ENCODE measurements at places on chromosomes 4 and X.

GRCh38 chr4:76585272-76585671, 150.2 kb downstream of the SHROOM3 start:
- DNase-seq = peak; percentile 38

DNA sequence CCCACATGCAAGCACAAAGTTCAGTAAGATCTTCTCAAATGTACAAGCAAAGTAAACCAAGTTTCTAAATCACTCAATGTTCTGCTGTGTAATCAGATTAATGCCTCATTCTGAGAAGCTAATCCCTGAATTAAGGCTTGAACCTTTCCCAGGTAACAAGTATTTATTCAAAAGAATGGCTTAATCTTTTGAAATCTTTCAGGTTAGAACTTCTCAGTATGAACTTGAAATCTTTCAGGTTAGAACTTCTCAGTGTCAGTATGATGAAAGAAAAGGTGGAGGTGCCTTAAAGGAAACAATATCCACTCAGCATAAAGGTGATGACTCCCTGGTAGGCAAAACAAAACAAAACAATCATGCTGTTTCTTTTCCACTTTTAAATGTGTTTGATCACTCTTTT, 29.0 kb downstream of the TMPRSS11B start:
- DNase-seq = no peak

DNA sequence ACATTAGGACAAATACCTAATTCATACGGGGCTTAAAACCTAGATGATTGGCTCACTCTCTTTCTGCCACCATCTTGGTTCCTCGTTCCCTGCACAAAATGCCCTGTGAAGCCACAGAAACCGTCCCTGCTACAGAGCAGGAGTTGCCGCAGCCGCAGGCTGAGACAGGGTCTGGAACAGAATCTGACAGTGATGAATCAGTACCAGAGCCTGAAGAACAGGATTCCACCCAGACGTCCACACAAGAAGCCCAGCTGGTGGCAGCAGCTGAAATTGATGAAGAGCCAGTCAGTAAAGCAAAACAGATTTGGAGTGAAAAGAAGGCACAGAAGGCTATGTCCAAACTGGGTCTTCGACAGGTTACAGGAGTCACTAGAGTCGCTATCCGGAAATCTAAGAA, 34.3 kb downstream of the TRIM61 start:
- DNase-seq = no peak

DNA sequence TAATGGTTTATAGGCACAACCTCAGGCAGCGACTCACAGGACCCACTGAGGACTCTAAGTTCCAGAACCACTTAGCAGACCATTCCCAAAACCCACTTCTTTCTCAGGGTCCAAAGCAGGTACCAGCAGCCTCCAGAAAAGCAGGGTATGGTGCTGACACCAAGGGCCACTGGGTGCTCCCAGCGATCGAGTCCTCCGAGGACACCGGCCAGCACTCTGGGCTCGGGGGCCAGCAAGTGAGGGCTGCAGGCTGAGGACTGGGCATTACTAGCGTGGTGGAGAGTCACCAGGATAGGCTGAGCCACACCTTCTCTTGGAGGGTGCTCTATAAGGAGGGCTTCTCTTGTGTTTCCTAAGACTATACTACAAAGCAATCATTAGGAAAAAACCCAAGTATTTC, 19.3 kb downstream of the LETM1 start:
- no peak for DNase-seq

GRCh38 chrX:105894721-105895120, 72.4 kb downstream of the NRK start:
- no peak for DNase-seq

- no peak for DNase-seq
Measured at GRCh38 chrX:46673620-46674359, 85.1 kb downstream of the SLC9A7 start.

- no peak for DNase-seq
Measured at GRCh38 chrX:2781698-2782097, 29.9 kb downstream of the XG start.

DNA sequence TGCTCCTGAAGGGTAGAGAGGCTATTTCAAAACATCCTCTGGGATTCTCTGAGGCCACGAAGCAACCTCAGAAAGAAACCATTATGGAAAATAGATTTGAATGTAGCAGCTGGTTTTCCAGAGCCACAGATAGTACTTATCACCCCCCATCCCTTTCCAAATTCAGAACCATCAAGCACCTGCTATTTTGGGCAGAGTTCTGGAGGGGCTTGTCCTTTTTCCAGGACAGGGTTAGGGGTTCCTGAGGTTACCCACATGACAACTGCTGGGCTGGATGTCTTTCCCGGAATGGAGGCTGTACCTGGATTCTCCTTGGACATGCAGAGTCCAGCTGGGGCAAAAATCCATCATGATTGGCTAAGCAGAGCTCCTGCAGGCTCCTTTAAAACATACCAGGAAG, 22.0 kb upstream of the ZXDA start:
- DNase-seq = no peak

- DNase-seq = no peak
Measured at GRCh38 chrX:111505783-111506182, 5.7 kb upstream of the SERTM2 start.

DNA sequence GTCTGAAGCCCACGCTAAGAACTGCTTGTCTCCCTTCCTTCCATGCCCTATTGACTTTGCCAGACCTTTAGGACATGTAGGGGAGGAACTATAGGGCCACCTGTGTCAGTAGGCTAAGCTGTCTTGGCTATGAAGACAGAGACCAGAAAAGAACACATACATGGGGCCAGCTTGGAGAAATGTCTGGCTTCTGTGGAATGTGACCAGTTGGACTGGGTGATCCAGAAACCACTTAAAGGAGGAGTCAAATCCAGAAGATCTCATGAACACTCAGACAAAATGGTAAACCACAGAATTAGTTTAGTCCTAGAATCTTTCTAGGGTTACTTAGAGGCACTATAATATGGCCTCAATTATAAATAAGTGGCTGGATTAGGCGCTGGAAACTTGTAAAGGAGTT, 42.0 kb downstream of the PHKA2 start:
- DNase-seq = no peak

DNA sequence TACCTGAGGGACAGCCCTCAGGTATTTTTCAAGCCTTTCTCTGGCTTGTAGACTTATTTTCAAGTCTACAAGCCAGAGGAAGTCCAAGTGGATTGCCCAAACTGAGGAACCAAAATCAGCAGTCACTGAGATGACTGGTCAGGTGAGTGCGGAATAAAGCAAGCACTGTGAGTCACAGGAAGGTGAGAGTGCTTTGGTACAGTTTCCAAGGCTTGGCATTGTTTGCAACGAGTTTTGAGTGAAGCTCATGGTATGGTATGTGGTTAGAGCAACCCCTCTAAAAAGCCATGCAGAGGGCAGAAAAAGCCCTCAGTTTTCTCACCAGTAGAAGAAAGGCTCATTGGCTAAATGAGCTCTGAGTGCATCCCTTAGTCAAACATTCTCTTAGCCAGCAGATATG, 112.8 kb upstream of the EOLA2 start:
- peak; percentile 61 for DNase-seq

DNA sequence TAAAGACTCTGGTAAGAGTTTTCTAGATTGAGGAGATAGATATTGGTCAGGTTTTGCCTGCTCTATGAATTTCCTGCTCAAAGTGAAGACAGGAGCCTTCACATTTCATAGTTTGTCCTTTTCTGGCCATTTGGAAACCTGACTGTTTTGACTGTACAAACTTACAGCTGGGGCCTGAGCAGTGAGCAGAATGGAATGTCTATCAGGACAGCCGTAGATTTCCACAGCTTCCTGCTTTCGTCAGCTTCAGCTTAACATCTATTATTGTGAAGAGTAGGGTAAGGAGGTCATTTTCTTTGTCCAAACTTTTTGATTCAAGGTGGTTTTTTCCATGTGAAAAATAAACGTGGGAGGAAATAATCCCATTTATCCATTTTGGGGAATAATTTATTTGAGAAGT, 124.3 kb upstream of the DIPK2B start:
- DNase-seq = no peak

- DNase-seq = peak; percentile 50
Measured at GRCh38 chr4:8472689-8473197, 32.2 kb downstream of the TRMT44 start.

- peak; percentile 73 for DNase-seq
Measured at GRCh38 chr4:123545667-123546572, 149.3 kb downstream of the SPRY1 start.

DNA sequence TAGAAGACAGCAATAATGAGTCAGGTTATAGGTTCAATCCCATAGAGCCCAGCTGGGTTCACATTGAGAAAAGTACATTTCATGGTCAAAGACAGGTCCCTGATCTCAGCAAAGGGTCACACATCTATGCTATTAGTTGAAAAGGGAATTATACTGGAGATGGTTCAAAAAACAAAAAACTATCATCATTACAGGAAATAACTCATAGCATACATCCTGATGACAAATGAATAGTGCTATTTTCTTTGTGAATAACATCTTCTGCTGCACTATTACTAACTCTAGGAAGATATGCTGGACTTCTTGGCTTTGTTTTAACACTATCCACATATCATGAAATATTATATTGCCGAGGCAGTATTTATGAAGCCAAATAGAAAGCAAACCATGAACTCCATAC, 202.5 kb upstream of the MAB21L2 start:
- DNase-seq = peak; percentile 6

DNA sequence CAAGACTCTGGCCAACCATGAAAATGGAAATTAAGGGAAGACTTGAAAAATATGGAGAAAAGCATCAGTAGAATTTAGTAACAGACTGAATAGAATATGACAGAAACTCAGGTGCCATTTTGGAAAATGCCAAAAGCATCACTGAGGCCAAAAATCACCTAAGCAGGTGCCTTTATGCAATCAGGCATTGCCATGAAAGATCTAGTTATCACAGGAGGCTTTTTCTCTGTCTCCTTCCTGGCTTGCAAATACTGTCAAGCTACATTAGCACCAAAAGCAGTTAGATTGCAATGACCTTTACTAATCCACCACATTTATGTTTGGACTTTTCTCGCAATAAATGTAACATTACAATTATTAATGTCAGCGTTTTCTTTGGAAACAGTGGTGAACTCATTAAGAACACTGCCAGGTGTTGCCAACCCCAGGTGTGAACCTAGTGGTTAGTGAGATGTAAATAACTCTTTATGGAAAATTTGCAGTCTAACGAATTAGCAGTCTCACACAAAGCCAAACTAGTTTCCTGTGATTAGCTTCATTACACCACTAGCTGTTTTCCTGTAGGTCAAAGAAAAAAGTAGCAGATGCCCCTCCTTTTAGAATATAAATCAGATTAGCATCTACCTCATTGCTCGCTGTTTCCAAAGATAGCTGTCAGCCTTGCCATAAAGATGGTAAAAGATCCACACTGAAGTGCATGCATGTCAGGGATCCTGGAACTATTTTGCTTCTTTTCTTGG, 1568.4 kb upstream of the TENM3 start:
- no peak for DNase-seq

GRCh38 chr4:56129431-56129861, 180.7 kb downstream of the CEP135 start:
- peak; percentile 52 for DNase-seq

- no peak for DNase-seq
Measured at GRCh38 chrX:104122829-104123228, 10.5 kb downstream of the ZCCHC18 start.

DNA sequence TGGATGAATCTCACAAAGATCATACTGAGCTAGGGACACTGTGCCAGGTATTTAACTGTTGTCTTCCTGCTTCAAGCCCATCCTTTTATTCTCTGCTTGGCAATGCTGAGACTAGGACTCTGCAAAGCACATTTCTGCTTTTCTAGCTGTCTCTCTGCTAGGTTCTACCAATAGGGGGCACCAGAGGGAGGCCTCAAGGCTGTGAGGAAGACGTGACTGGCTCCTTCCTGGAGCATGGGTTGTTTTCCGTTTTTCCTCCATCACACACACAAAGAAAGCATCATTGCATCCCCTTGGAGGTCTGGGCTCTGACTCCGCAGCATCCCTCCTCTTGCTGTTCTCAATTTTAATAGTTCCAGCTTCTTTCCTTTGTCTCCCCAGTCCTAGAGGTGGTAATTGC, 10.9 kb upstream of the DCTD start:
- no peak for DNase-seq

- DNase-seq = peak; percentile 44
Measured at GRCh38 chr4:174461466-174462106, 60.7 kb downstream of the HPGD start.

- DNase-seq = no peak
Measured at GRCh38 chr4:136829280-136829679, 703.0 kb downstream of the PCDH18 start.

- no peak for DNase-seq
Measured at GRCh38 chrX:70013466-70014381, 36.0 kb downstream of the AWAT2 start.

DNA sequence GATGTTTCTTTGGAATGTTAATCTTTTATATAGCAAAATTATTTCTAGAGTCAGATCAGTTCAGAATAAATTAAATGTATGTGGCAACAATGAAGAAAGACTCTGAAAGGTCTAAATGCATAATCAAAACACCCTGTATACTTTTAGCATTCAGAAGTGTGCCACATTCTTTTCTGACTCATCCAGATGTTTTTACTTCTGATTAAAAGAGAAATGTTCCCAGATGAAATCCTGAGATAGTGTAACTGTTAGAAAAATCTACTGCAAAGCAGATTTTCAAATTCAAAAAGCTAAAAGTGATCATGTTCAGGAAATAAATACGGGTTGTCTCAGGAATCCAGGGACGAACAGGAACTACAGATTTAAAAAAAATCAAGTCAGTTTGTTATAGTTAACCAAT, 241.4 kb downstream of the GRIA3 start:
- no peak for DNase-seq

DNA sequence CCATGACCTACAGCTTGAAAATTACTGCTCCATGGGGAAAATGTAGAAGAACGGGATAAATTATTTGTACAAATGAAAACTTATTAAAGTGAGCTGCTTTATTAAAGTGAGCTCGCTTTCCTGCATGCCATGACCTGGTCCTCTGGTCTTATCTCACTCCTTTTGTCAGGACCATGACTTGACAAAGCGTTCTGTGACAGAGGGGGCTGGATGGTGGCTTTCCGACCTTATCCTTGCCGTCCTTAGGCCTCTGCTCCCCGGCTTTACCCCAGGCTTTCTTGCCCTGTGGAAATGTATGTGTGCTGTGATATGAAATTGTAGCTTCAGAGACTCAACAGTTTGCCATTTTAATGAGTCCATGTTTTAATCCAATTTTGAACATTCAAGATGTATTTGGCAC, 44.0 kb upstream of the FBXW7 start:
- no peak for DNase-seq
